ENCODE measurements at places on chromosomes 11 and 22. TPM values are rescaled to one million over a fixed set of nuclear protein-coding genes. Genes with fewer than 3 reads are reported as not detected.

Gene OR5AK2
- total RNA-seq = not detected

Gene BCR
- 32.1 TPM for total RNA-seq

Gene HORMAD2
- not detected for total RNA-seq

Gene HEPACAM
- not detected for total RNA-seq

Gene C11orf21
- total RNA-seq = 0.31 TPM

Gene OPCML
- total RNA-seq = not detected

Gene APOL4
- total RNA-seq = not detected

Gene CSRP3
- not detected for total RNA-seq

Gene PTPRJ
- total RNA-seq = 73.6 TPM

Gene DTX4
- total RNA-seq = 0.21 TPM

Gene OOSP3
- not detected for total RNA-seq

Gene GRM5
- total RNA-seq = 0.03 TPM

Gene DCHS1
- 2.2 TPM for total RNA-seq

Gene CHRM4
- total RNA-seq = 3.1 TPM

Gene MUC6
- 0.49 TPM for total RNA-seq

Gene BTBD18
- total RNA-seq = not detected

Gene NRGN
- 5.7 TPM for total RNA-seq

Gene LINC01488
- total RNA-seq = not detected

Gene ENTHD1
- not detected for total RNA-seq

Gene OR2D2
- 0.49 TPM for total RNA-seq

Gene SLC22A8
- not detected for total RNA-seq

Gene SPDYC
- total RNA-seq = not detected

Gene OR51E2
- not detected for total RNA-seq

Gene BTG4
- not detected for total RNA-seq

Gene ANKK1
- 0.08 TPM for total RNA-seq

Gene FGF4
- total RNA-seq = not detected

Gene EFCAB6
- total RNA-seq = 0.21 TPM

Gene ZNF214
- total RNA-seq = 3.0 TPM

Gene MS4A15
- not detected for total RNA-seq

Gene FOSL1
- 186 TPM for total RNA-seq

Gene OR52I2
- total RNA-seq = not detected

Gene MMP27
- total RNA-seq = not detected

Gene ZNF215
- 12.8 TPM for total RNA-seq

Gene CHADL
- 0.33 TPM for total RNA-seq

Gene OR56A1
- total RNA-seq = not detected

Gene LMO1
- total RNA-seq = not detected

Gene CCDC15
- total RNA-seq = 2.8 TPM

Gene ZDHHC24
- 29.5 TPM for total RNA-seq

Gene APOL3
- total RNA-seq = 3.2 TPM

Gene SOX6
- 0.21 TPM for total RNA-seq

Gene C22orf42
- total RNA-seq = not detected

Gene PYGM
- 0.39 TPM for total RNA-seq

Gene MFRP
- not detected for total RNA-seq

Gene ACO2
- 71.5 TPM for total RNA-seq

Gene TTC17
- 54.2 TPM for total RNA-seq

Gene KREMEN1
- total RNA-seq = 2.2 TPM

Gene CARD18
- 8.1 TPM for total RNA-seq

Gene SLC17A6
- total RNA-seq = not detected

Gene STX3
- total RNA-seq = 34.8 TPM

Gene NOX4
- not detected for total RNA-seq

Gene OR52A1
- not detected for total RNA-seq

Gene SPI1
- total RNA-seq = 0.31 TPM

Gene FAM111A
- total RNA-seq = 37.9 TPM

Gene TCN1
- not detected for total RNA-seq

Gene RTCB
- 55.9 TPM for total RNA-seq

Gene ABCG4
- total RNA-seq = 0.39 TPM

Gene LRRC75B
- 4.1 TPM for total RNA-seq

Gene MN1
- 0.51 TPM for total RNA-seq

Gene MYOD1
- not detected for total RNA-seq

Data from Panc1 (cell line).